ENCODE measurements at places on chromosomes 3 and 15. TPM values are rescaled to one million over a fixed set of nuclear protein-coding genes. Genes with fewer than 3 reads are reported as not detected.

DNA sequence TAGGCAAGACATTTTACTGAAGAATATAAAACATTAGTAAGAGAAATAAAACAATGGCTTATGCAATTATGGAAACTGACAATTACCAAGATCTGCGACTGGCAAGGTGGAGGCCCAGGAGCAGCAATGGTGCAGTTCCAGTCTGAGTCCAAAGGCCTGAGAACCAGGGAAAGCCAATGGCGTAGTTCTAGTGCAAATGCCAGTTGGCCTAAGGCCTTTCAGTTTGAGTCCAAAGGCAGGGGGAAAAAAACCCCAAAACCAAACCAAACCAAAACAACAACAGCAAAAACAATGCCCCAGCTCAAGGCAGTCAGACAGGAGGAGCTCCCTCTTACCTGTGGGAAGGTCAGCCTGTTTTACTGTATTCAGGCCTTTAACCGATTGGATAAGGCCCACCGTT, 72.6 kb downstream of the ST6GAL1 start:
- DNase-seq: no peak

GRCh38 chr3:100709842-100710260, 557 bp downstream of the TFG start:
- DNase-seq: no peak

DNA sequence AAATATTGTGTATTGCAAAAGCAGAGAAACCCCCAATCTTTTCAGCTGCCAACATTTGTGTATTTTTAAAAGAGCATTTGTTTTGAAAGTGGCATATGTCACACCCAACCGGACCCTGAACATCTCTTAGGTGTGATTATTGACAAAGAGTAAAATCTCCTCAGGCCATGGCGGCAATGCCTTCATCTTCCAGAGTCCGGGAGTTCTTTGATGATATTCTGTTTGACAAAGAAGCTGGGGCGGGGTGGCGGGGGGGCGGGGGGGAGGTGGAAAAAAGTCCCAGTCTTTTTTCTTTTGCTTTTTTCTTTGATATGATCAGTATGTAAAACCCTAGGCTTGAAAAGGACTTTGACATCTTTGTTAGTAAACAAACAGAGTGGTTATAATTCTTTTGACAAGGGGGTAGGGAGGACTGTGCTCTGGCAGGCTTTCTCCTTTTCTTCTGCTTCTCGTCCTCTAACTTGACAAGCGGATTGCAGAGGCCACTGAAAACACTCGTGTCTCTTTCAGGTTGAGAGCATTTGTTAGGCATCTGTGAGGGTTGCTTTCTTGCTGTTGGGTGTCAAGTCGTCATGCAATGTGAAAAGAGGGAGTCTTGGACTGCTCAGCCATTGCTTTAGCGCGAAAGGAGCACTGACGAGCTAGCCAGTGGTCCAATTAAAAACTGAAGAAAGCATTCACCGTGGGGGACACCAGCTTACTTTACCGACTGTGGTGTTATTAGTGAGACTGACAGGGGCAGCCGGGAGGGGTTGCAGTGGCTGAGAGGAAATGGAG, 243.2 kb downstream of the NSUN3 start:
- no peak for DNase-seq

GRCh38 chr3:185852635-185853034, 27.8 kb upstream of the IGF2BP2 start:
- no peak for DNase-seq

- DNase-seq: no peak
Observed at GRCh38 chr3:133943639-133944141, 48.0 kb upstream of the RAB6B start.

GOLGA8J gene
- not detected for total RNA-seq

FAM107A gene
- 24.8 TPM for total RNA-seq

ROPN1B gene
- 0.31 TPM for total RNA-seq

GFM1 gene
- 74.9 TPM for total RNA-seq

LRRC34 gene
- 8.1 TPM for total RNA-seq

CCRL2 gene
- 1.1 TPM for total RNA-seq
